ENCODE measurements at places on chromosomes 16 and 17.

- no peak for DNase-seq
Measured at GRCh38 chr16:84712138-84712671, 12.4 kb downstream of the USP10 start.

DNA sequence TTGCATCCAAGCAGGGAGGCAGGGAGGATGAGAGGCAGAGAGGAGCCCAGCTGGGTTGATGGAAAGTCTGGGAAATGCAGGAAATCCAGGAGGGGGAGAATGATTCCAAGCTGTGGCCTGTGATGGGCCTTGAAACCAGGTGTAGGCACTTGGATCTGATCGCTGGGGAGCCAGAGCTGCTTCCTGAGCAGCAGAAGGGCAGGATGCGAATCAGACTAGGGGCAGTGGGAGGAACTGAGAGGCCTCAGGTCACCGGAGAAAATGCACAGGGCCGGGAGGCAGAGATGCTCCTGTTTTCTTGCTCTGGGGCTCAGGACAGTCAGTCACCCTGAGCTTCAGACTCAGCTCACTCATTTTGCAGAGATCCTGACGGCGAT is 29.6 kb upstream of the MEOX1 start:
- DNase-seq = no peak

DNA sequence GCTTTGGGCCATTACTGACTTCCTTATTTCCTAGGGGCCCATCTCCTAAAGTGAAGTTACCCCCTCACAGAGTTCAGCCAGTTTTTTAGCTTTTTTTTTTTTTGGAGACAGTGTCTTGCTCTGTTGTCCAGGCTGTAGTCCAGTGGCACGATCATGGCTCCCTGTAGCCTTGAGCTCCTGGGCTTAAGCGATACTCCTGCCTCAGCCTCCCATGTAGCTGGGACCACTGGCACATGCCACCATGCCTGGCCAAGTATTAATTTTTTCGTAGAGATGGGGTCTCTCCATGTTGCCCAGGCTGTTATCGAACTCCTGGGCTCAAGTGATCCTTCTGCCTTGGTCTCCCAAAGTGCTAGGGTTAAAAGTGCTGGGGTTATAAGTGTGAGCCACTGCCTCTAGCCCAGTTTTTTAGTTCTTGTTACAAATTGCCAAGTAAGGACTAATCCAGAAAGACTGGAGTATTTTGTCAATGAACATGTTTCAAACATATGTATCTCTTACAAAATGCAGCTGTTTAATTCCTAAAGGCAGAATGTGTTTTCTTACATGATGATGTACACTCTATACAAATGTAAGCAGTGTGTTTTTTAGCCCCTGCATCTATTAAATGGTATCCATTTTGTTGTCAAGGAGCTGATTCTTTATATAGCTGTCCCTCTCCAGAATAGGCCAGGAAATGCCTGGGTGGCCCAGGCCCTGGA is 49.1 kb upstream of the IL34 start:
- no peak for DNase-seq

- DNase-seq = no peak
Measured at GRCh38 chr17:5561736-5562571, 22.4 kb downstream of the NLRP1 start.

- no peak for DNase-seq
Measured at GRCh38 chr17:40348562-40349476, 15.7 kb downstream of the GJD3 start.

DNA sequence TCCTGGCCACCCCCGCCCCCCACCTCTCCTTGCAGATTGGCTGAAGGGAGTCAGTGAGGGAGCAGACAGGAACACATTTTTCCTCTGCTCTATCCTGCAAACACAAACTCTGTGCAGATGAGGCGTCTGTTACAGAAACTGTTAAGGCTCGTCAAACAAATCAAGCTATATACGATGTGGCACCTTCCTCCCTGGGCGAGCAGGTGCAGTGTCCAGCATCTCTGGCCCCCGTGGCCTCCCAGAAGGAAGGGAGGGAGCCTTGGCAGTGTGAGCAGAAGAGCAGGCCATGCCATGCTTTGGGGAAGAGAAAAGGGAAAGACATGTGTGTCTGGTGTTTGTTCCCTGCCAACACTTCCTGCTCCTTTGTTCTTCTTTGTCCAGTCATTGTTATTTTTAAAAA is 267.8 kb downstream of the UTP18 start:
- DNase-seq = no peak

DNA sequence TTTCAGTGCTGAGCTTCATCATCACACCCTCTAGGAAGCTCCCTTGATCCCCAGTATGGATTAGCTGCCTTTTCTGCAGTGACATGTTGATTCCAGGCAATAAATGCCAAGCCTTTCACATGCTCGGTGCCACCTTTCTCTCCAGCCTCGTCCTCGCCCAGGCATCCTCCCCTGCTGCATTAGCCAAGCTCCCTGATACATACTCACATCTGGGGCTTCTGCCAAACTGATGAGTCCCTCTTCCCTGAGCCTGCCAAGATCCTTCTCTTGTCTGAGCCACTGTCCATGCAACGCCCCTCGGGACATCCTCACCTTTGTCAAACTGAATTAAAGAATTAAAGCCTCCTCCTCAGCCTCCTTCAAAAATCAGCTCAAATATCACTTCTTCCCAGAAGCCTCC is 538.5 kb upstream of the CDH11 start:
- DNase-seq = no peak

DNA sequence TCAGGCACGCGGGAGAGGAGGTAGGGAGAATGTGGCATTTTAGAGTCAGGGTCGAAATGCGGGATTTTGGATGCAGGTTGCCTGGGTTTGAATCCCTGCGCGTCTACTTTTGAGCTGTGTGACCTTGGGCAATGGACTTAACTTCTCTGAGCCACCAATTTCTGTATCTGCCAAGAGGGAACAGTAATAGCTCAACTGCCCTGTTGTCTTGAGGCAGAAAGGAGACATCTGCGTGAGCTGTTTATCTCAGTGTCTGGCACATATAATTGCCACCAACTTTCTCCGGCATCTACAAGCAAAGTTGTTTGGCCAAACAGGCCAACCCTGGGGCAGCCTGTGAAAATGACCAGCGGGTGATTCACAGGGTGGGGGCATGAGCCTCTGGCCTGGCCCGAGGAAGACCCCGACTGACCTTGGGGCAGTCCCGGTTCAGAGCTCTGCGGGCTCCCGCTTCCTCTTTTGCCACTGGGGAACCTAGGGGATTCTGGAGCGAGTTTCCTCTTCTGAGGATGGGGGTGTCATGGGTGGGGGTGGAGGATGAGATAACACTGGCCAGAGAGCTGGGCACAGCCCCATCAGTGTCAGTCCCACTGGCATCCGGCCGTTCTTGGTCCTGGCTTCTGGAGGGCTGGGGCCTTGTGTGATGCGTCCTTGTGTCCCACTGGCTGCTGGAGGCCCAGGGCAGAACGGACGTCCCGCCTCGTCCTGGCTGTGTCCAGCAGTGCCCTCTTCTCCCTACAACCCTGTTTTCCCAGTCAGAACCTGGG is 1.3 kb downstream of the SNN start:
- no peak for DNase-seq

DNA sequence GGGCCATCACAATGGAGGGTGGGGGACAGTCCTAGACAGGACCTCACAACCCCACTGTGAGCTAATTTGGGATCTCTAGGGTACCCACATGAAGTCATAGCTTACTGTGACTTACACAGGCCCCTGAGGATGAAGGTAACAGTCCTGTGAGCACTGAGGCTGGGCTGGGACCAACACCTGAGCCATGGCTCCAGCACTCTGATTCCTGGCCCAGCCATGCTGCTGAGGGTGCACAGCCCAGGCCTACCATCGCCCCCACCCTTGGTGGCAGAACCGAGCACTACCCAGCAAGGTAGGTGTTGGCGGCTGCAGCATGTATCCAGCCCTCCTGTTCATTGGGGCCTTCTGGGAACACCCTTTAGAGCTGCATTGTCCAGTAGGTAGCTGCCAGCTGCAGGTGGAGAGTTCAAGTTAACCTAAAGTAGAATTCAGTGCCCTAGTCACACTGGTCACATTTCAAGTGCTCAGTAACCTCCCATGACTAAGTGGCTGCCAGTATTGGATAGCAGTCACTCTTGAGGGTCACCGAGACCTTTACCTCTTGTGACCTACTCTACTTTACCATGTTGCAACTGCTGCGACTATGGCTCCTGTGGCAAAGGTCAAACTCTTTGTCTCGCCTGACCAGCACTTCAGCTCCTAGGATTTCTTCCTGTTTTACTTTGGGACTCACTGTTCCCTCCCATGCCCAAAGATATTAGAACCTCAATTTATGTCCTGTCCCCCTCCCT is 11.6 kb downstream of the AKAP1 start:
- no peak for DNase-seq

Data from stimulated activated CD8-positive, alpha-beta memory T cell treated with anti-CD3 and anti-CD28 coated beads, Interleukin-7, amount 100 ng/mL, for 24 hours (primary cell).